Activated naive CD4-positive, alpha-beta T cell (primary cell): ENCODE measurements at places on chromosomes 7 and 10.
A peak's percentile ranks its signal among the peaks of the same experiment; 100 is the strongest.

GRCh38 chr7:741191-741671 lies 14.2 kb upstream of the PRKAR1B start:
- DNase-seq = no peak

DNA sequence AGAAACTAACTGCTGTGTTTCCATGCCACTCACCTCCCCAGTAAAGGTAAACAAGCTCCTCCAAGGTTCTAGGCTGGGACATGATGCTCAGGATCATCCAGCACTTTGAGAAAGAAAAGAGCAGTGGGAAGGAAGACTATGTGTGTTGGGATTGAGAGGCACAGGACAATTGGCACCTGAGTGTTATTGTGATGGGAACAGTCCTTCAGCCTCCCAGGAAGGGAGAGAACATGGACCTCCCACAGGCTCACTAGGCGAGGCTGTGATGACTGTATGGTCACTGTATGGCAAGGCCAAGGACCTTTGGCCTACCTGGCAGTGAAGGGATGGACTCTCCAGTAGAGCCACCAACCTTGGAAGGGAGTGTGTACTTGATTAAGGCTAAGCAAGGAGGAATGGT lies 123.2 kb upstream of the UNC5B start:
- DNase-seq = no peak

DNA sequence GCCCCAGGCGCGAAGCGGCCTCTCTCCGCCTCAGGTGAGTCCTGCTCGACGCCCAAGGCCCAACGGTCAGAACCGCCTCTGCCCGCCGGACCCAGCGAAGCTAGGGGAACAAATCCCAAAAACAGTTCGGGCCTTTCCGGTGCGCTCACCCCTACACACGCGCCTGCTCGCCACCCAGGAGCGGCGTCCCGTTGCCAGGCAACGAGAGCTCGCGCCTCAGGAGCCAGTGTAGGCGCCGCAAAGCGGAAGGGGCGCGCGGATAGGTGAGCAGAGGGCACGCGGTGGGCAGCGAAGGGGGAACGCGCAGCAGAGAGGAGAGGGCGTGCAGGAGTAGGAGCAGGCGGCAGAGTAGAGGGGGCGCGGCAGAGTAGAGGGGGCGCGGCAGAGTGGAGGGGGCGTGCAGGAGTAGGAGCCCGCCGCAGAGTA lies at the start of the genes DYDC1 and DYDC2:
TSS of gene DYDC1 (minus strand) at position 193 of the 426 bp plus-strand sequence. CDS start 4,154 bp downstream, outside the sequence.
TSS of gene DYDC2 (plus strand) at position 219 of the 426 bp plus-strand sequence. CDS start 5,663 bp downstream, outside the sequence.
- peak; percentile 14 for DNase-seq

- no peak for DNase-seq
Observed at GRCh38 chr7:22996470-22996869, 17.5 kb downstream of the HYCC1 start.

DNA sequence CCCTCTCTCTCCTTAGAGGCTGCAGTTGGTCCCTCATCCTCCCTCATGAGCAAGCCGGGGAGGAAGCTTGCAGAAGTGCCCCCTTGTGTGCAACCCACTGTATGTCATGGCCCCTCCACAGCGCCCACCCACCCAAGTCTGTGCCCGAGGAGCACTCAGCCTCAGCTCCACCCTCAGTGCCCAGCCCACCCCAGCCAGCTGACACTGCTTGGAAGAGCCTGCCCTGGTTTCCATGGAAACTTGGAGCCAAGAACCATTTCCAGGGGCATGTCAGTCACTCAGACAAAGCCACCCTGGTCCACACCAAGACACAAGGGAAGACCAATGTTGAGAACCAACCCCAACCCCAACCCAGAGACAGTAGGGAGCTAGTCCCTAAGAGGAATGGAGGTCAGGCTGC lies 79.5 kb downstream of the PAX2 start:
- DNase-seq = no peak

- DNase-seq = no peak
Observed at GRCh38 chr7:151008143-151008510, 16.2 kb downstream of the ATG9B start.

GRCh38 chr7:64628721-64629120 lies 37.2 kb upstream of the ZNF107 start:
- no peak for DNase-seq

DNA sequence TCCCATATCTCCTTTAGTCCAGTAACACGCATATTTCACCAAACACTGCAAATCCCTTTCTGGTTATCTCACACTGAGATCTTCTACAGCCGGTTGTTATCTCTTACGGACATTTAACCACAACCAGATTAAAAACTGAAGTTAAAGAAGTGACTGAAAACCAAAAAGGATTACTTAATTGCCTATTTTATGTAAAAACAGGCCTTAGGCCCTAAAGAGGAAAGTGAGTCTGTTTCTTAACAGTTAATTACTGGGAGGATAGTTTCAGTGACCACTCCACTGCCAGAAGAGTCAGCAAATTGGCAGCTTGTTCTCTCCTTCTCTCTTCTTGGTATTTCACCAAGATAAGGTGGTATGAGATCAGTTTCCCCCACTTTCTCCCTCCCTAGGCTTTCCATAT lies 161.9 kb upstream of the MEOX2 start:
- no peak for DNase-seq

DNA sequence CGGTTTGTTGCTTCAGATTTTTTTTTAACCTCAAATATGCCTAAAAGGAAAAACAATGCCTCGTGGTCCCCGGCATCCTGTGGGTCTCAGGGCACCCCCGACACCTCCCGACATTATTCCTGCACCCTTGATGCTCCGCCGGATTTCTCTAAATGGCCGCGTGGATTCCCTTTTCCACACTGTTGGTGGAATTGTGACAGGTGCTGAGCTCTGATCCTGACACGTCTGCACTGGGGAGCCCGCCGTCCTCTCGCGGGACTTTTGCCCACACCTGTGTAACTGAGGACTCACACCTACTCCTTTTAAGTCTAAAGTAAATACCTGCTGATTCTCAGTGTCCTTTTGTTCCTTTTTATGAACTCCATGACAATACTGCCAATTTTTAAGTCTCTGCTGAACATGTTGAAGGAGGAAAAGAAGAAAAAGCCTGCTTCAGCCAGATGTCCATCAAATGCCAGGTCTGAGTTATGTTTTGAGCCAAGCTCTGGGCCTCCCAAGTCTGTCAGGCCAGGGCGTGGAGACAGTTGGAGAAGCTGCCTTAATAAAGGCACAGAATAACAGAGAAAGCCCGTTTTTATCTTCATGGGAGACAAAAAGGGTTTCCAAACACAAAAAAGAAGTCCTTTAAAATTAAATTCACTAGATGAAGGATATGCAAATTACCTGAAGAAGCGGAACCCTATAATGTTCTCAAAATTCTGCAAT lies 568.2 kb downstream of the DNAJB6 start:
- DNase-seq = no peak

- DNase-seq = no peak
Observed at GRCh38 chr10:82394122-82394521, 519.1 kb downstream of the NRG3 start.

DNA sequence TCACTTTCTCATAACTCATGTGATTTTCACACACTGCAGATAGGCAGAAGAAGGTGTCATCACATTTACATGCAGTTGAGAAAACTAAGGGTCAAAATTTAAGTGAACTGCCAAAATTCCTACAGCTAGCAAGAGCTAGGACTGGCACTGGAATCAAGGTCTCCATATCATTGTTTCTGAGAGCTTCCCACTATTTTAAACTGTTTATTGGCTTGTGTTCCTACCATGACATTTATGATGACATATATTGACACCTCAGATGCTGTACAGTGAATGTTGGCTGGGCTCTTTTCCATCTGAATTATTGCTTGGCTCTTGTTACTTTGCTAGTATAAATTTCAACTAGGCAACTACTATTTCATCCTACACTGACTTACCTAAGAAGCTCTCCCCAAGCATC lies 2.0 kb downstream of the THSD7A start:
- no peak for DNase-seq

- no peak for DNase-seq
Observed at GRCh38 chr10:64191286-64191685, 670.1 kb downstream of the REEP3 start.

GRCh38 chr7:105924945-105925344 lies 38.1 kb upstream of the CDHR3 start:
- DNase-seq = no peak

GRCh38 chr7:42739638-42740037 lies 172.2 kb downstream of the C7orf25 start:
- no peak for DNase-seq

DNA sequence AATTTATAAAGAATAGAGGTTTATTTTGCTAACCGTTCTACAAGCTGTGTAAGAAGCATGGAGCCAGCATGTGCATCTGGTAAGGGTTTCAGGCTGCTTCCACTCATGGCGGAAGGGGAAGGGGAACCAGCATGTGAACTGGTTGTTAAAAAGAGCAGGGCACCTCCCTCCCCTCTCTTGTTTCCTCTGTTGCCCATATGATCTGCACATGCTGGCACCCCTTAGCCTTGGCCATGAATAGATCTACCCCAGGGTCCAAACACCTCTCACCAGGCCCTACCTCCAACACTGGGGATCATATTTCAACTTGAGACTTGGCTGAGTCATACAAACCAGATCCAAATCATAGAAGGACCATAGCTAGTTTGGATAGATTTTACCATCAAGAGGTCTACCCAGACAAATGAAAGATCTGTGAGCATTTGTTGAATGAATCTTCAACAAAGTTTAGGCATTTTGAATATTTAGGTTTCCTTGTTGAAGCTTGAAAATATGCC lies 36.0 kb upstream of the NRP1 start:
- DNase-seq = no peak

- DNase-seq = no peak
Observed at GRCh38 chr10:46235705-46236545, 50.9 kb upstream of the ANTXRL start.

- no peak for DNase-seq
Observed at GRCh38 chr7:18290223-18290622, 205.3 kb upstream of the HDAC9 start.

DNA sequence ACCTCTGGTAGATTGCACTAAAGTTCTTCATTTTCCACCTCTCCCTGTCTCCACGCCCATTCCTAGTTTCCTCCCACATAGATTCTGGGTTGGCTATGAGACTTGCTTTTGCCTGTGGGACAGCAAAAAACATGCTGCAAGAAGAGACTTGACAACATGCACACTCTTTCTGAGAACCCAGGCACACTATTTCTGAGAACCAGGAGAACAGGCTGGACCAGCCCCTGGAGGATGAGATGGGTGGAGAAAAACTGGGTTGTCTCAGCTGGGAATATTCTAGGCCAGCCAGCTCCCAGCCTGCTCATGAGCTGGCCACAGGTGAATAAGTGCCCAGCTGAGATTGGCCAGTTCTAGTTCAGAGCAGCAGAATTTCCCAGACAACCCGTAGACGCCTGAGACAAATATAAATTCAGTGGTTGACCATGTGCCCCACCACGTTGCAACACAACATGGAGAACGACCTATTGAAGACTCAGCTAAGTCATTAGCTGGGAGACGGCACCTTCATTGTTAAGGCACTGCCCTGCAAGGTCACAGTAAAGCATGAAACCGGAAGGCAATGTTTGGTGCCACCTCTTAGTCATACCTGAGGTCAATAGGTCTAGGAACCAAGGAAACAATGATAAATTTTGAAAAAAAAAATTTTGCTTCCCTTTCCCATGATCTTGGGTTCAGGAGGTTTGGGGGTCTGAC lies 92.7 kb upstream of the AKR1E2 start:
- no peak for DNase-seq

GRCh38 chr10:131355881-131356280 lies 44.4 kb upstream of the TCERG1L start:
- DNase-seq = no peak

- no peak for DNase-seq
Observed at GRCh38 chr10:60073781-60074656, 167.7 kb upstream of the CCDC6 start.

GRCh38 chr10:639751-640672 lies 49.5 kb downstream of the DIP2C start:
- DNase-seq = no peak

DNA sequence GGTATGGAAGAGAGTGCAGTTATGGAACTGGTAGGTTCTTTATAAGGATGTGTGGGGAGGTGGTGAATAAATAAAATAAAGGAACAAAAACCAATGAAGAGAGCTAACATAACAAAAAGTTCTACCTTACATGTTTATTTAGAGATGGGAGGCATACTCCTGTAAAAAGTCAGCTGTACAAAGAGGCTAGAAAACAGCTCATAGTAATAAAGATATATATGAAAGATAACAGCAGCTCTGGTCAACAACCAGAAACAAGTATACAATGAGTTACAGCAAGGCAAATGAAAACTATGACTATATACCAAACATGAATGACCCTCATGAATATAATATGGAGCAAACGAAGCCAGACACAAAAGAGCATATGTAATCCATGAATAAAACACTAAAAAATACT lies 62.0 kb downstream of the FAM13C start:
- DNase-seq = no peak

DNA sequence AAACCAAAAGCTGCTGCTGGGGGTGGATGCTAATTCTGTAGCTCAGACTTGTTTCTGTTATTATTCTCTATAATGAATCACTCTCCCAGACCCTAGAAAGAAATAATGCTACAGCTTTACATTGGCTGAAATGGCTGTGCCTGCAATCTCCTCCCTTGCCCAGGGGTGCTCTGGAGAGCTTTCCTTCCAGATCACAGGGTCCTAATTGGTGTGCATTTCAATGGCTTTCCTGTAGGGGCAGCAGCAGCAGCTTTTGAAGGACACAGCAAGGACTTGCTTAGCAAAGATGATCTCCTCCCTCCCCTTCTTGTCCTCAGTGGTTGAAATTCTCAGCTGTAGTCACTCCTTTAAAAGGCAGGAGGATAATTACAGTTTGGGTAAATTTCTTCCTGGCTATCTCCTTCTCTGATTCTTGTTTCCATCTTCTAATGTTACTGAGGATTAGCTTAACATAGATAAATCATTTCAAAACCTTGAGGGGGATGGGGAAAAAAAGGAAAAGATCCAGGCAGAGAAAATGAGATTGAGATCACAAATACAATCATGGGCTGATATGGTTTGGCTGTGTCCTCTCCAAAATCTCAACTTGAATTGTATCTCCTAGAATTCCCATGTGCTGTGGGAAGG lies 120.2 kb upstream of the CTTNBP2 start:
- no peak for DNase-seq

DNA sequence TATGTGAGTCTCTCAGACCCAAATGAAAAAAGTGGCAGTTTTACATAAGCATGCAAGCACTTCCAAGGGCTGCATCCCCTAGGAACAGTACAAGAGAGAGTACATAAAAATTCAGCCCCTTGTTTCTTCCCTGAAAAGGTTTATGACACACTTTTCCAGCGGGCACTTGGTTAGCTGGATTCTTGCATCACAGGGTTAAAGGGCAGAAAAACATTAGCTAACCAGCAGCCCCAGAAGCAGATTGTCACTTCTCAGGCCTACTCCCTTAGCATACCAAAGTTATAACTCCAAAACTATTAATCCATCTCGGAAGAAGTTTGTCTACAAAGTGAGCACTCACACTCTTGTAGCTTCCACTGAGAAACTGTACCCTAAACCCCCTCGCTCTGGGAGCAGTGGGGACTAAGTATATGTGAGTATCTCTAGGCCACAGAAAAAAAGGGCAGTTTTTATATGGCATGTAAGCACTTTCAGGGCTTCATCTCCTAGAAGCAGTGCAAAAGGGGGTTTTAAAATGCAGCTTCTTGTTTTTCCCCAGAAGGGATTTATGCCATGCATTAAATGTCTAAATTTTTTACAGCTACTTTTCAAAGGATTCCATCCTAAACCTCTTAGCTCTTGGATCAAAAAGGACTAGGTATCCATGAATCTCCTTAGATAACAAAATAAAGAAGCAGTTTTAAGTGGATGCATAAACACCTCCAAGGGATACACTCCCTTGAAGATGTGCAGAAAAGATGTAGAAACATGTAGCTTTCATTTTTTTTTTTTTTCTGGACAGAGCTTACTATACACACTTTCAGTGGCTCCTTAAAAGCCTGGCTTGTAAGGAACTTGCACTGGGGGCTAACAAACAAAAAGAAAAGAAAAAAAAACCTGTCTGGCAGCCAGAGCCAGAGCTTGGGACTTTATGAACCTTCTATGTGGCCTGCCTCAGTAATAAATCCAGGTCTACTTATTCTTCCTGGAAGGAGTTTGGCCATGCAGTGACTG lies 956.7 kb downstream of the CCSER2 start:
- no peak for DNase-seq
